ENCODE measurements at places on chromosomes 4 and X. TPM values are rescaled to one million over a fixed set of nuclear protein-coding genes. Genes with fewer than 3 reads are reported as not detected.

PAGE1 gene
- not detected for total RNA-seq

ZNF711 gene
- 2.0 TPM for total RNA-seq

DNA sequence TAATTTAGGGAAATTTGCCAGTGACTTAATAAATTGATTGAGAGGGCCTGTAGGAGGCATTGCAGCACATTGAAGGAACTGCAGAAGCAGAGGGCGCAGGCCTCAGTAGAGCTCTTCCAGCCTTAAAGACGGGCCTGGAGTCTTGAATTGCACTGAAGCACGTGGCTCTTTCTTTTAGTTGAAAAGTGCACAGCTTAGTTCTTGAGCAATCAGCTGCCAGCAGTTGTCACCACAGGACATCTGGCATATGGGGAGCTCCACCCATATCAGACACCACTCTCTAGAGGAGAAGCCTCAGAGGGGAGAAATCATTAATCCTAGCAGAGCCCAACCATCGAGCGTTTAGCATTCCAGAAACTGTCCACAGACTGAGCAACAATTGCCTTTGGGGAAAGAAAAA, 16.0 kb upstream of the FGF16 start:
- no peaks in the 10 kb centered on the region for H3K27me3 ChIP-seq
- H3K4me3 ChIP-seq: no peak overlapping the region
- no peaks in the 10 kb centered on the region for H3K4me1 ChIP-seq
- no peak for DNase-seq
- H3K36me3 ChIP-seq: no peaks in the 10 kb centered on the region

DNA sequence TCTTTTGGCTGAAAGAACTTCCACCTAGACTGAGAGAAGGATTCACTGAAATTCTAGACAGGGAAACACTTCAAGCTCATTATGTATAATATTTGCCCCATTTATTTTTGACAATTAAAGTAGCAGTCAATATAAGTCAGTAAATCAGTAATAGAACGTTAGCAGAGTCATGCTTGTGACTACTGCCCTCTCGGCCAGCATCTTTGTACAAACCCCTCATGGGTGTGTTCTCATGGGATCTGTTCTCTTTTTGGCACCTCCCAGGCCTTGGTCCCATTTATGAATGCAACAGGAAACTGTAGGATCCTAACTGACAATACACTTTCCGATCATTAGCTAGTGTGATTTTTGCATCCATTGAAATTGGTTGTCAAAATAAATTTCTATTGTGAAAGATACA, 2.9 kb downstream of the MSL3 start:
- no peaks in the 10 kb centered on the region for H3K27me3 ChIP-seq
- no peak overlapping the region for H3K4me3 ChIP-seq
- DNase-seq: no peak
- peak overlapping the region; percentile 72 for H3K27ac ChIP-seq
- H3K36me3 ChIP-seq: no peaks in the 10 kb centered on the region

- H3K36me3 ChIP-seq: no peaks in the 10 kb centered on the region
- no peak overlapping the region for H3K27ac ChIP-seq
- H3K4me1 ChIP-seq: peaks cover 9% of the 10 kb centered on the region
- no peak for DNase-seq
- no peaks in the 10 kb centered on the region for H3K27me3 ChIP-seq
Observed at GRCh38 chrX:9458516-9459078, 6.3 kb upstream of the TBL1X start.

- peak overlapping the region; percentile 63 for H3K27ac ChIP-seq
- H3K27me3 ChIP-seq: no peaks in the 10 kb centered on the region
- no peaks in the 10 kb centered on the region for H3K36me3 ChIP-seq
- peak; percentile 60 for DNase-seq
Observed at GRCh38 chr4:149910604-149911350, 95.1 kb upstream of the IQCM start.
